NCI-H1048 (cell line): ENCODE measurements at places on chromosomes 16 and 17.

GRCh38 chr16:52312716-52313115 lies 234.2 kb downstream of the TOX3 start:
- DNase-seq = no peak

DNA sequence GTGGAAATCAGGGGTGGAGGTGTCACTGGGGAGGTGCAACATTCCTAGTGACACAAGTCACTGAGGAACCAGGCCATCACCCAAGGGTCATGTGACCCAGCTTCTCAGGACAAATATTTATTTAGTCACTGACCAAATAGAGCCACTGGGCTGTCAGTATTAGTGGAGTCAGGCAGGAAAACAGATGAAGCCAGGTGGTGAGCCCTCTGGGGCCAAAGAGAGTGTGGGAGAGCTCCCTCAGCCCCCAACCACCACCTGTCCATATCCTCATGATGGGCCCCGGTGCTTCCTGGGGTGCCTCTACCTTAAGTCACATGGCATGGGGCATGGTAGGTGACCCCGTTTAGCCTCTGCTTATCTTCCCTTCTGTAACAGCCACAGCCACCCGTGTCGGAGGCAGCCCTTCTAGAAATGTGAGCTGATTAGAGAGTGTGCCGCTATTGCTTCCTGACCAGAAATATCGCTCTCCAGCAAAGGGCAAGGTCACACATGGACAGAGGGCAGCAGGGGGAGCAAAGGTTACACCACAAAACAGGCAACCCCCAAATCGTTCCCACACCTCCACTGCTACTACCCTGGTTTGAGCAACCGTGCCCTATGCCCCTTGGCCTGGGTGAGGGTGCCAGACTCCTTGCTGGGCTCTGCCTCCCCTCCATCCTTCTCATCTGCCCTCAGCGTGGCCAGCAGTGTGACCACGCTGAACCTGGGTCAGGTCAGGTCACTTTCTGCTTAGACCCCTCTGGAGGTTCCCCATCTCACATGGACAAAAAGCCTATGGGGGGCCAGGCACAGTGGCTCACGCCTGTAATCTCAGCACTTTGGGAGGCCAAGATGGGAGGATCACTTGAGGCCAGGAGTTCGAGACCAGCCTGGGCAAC lies 8.6 kb upstream of the AKTIP start:
- DNase-seq = no peak

GRCh38 chr16:69411064-69411985 lies 13.1 kb upstream of the CYB5B start:
- no peak for DNase-seq

DNA sequence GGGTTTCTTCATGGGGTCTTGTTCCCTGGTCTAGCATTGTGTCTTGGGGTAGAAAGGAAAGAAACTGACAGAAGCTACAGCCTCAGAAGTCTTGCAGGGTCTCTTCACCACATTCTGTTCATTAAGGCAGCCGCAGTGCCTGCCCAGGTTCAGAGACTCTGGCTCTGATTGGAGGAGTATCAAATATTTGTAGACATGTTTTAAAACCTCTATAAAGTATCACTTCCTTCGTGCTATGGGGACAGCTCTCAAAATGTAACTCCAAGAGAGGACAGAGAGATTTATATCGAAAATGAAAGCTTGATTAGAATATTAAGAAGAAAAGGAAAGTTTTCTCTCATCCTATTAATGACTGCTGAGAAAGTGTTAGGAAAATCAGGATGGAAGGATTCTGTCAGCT lies 107.0 kb upstream of the CACNG3 start:
- no peak for DNase-seq

GRCh38 chr17:17848311-17849082 lies 11.7 kb upstream of the SREBF1 start:
- DNase-seq = no peak

- no peak for DNase-seq
Observed at GRCh38 chr17:65559804-65560627, 1.4 kb downstream of the AXIN2 start.

- DNase-seq = no peak
Observed at GRCh38 chr16:725463-726187, 618 bp downstream of the CCDC78 start.

DNA sequence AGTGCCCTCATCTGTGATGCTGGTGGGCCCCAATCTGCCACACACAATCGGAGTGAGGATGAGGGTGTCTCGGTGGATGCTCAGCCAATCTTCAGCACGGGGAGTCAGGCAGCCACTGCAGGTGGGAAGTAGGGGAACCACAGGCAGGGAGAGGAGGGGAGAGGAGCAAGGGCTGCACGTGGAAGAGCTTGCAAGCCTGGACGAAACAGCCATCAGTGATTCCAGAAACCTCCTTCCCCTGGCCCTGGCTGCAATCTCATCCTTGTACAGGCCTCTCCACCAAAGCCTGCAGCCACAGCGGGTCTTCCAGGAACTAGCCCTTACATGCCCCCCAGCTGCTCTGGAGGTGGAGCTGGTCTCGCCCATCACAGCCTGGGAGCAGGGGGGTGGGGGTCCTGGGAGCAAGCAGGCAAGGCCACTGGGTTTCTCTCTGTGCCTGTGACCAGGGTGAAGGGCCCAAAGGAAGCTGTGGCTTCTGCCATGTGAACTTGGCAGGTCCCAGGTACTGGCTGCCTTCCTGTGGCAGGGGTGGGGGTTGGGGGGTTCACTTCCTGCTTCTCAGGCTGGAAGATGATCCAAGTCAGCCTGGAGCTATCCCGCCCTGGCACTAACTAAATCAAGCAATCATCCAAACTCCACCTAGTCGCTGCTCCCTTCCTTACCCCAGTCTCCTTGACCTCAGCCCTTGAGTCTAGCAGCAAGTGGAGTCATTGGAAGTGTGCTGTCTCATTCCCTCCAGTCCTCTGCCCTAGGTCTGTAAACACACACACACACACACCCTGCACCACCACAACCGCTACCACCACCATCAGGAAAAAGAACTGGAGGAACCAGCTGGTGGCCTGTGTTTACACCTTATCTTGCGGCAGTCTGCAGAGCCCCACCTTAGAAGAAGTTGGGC lies 29.4 kb upstream of the MLKL start:
- no peak for DNase-seq
